Natural killer cell treated with Interleukin-12 subunit alpha and Interleukin-12 subunit beta and Interleukin-15 and Interleukin-18, amount 100 ng/mL, for 72 hours (primary cell): ENCODE measurements at places on chromosomes 7 and 10.
A peak's percentile ranks its signal among the peaks of the same experiment; 100 is the strongest.

DNA sequence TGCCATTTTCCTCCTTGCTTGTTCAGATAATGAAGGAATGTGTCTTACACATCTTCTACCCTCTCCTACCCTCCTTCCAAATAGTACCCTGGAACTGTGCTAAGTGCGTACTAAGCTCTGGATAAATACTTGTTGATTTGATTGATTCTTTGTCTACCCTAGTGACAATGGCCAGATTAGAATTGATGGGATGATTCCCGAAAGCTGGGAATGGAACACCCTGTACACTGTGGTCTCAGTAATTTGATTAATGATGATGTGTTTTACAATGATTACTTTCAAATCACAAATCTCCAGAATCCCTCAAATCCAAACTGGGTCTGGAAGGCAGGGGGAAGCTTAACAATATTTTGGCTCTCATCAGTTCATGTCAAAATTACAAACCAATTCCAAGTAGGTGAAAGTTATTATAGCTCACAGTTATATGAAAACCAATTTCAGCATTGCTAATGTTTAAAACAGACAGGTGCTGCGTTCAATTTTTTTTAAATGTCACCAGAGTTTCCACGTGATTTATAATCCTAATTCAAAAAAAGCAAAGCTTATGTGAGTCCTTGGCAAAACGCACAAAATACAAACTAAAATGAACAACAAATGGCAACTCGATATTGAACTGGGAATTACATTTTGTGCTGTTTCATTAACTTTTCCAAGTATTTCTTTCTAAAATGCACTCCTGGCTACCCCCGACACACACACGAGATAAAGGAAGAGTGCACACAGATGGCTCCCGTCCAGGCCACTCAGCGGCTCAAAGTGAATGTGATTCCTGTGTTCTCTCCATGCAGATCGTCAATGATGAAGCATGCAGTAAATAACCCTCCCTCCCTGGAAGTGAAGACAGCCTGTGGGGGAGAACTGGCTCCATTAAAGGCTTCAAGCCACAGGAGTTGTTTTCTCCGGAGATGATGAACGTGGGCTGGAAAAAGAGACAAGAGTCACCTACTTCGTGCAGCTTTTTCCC is 21.7 kb upstream of the ADRB1 start:
- H3K27me3 ChIP-seq, result no peaks in the 10 kb centered on the region
- DNase-seq, result no peak
- peaks cover 4% of the 10 kb centered on the region for H3K36me3 ChIP-seq
- H3K4me3 ChIP-seq, result no peak overlapping the region
- peaks cover 22% of the 10 kb centered on the region for H3K4me1 ChIP-seq

- no peak for DNase-seq
- H3K27me3 ChIP-seq, result no peaks in the 10 kb centered on the region
- H3K4me1 ChIP-seq, result peaks cover 2% of the 10 kb centered on the region
- H3K4me3 ChIP-seq, result no peak overlapping the region
- no peaks in the 10 kb centered on the region for H3K36me3 ChIP-seq
Observed at GRCh38 chr10:124577651-124578050, 116.0 kb downstream of the LHPP start.

DNA sequence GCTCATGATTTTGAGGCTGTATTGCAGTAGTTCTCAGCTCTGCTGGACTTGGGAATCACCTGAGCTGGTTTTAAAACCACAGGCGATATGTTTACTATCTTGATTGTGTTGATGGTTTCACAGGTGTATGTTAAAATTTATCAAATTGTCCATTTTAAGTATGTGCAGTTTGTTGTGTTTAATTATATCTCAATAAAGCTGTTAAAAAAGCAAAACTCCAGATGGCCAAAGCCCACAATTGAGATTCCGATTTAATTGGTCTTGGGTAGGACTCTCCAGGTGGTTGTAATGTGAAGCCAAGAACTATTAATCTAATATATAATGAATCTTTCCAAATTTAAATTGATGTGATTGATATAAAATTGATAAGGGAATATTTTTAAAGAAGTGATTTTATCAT is 48.6 kb downstream of the NRCAM start:
- H3K36me3 ChIP-seq, result no peaks in the 10 kb centered on the region
- H3K27ac ChIP-seq, result no peak overlapping the region
- H3K27me3 ChIP-seq, result no peaks in the 10 kb centered on the region
- no peak for DNase-seq

- H3K27ac ChIP-seq, result no peak overlapping the region
- H3K4me1 ChIP-seq, result peaks cover 19% of the 10 kb centered on the region
- H3K36me3 ChIP-seq, result no peaks in the 10 kb centered on the region
- no peak for DNase-seq
Observed at GRCh38 chr7:39509912-39510311, 56.3 kb upstream of the YAE1 start.

DNA sequence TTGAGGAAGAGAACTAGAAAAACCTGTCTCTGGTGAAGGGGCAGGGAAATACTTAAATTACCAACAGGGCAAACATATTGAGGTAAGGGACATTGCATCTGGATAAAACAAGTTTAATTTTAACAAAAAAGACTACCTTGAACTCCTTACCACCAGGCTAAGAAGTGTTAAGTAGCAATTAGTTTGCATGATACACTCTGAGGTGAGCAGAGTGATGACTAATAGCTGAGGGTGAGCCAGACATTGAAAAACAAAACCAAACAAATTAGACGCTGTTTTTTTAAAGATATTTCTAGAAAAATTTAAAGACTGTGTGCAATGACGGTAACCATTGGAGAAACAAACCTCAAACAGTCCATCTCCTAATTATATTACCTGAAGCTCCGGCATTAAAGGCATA is 105.9 kb downstream of the ANKRD7 start:
- H3K36me3 ChIP-seq, result no peaks in the 10 kb centered on the region
- no peak for DNase-seq
- H3K4me1 ChIP-seq, result no peaks in the 10 kb centered on the region
- H3K4me3 ChIP-seq, result no peak overlapping the region

- peaks cover 1% of the 10 kb centered on the region for H3K4me1 ChIP-seq
- no peaks in the 10 kb centered on the region for H3K27me3 ChIP-seq
- no peak overlapping the region for H3K4me3 ChIP-seq
Observed at GRCh38 chr7:158603773-158604755, 16.4 kb upstream of the PTPRN2 start.

DNA sequence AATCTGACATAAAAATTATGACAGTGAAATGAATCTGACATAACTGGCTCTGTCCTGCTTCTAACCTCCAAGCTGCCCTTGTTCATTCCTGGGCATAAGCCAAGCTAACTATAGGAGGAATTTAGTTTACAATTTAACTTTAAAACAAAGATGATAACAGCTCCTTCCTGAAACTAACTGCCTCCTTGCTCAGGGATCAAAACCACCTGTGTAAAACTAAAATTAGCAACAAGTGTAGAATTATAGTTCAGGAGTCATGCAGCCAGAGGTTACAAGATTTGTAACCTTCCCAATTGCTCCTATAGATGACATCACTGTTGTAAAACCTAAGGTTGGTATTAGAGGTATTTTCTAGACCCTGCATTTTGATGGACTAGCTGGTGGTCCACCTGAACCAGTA is 256.4 kb upstream of the POM121L12 start:
- no peaks in the 10 kb centered on the region for H3K27me3 ChIP-seq
- H3K4me1 ChIP-seq, result no peaks in the 10 kb centered on the region
- H3K27ac ChIP-seq, result no peak overlapping the region
- peaks cover 14% of the 10 kb centered on the region for H3K36me3 ChIP-seq
- H3K4me3 ChIP-seq, result no peak overlapping the region

DNA sequence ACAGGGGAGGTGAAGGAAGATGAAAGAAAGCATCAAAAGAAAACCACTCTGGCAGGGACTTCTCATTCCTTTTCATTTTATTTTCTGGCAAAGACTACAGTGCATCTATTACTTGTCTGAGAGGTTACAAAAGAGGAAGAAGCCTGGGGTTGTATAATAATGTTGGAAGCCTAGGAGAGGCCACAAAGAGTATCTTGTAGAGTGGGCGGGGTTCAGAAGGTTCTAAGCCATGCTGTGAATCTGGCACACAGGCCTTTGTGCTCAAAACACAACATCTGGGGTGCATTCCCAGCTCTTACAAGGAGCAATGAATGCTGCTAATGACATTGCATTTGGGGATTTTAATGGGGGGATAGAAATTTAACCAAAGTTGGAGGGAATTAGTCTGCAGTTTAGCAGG is 49.4 kb downstream of the MRPL32 start:
- DNase-seq, result no peak
- H3K27ac ChIP-seq, result no peak overlapping the region
- H3K36me3 ChIP-seq, result no peaks in the 10 kb centered on the region

DNA sequence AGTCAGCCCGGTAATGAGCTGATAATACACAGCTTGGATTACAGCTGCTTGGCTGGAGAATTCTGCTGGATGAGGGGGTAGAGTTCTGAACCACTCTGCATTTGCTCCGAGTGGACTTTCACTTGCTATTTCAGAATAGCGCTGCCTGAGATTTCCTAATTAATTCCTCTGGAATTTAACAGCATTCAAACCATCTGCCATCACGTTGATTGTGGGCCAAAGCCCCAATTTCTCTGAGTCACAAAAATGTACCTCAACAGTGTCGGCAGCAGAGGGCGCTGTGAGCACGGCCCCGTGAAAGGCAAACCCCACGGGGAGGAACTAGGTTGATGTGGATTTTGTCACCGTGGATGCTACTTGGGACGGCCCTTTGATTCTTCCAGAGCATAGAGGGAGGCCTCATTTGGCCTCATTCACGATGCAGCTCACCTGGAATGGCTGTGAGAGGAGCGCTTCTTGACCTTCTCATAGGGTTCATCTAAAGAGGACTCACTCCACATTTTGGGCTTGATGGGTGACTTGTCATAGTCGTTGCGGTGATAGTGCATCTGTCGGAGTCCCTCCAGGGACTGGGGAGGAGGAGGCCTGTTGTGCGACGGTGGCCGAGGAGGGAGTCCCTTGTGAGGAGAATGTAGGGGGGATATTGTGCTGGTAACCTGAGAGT is 73.3 kb downstream of the PRPF18 start:
- H3K4me3 ChIP-seq, result peak overlapping the region; percentile 4
- H3K27me3 ChIP-seq, result no peaks in the 10 kb centered on the region
- H3K36me3 ChIP-seq, result no peaks in the 10 kb centered on the region
- no peak for DNase-seq

GRCh38 chr7:54877683-54878082 is 118.7 kb upstream of the SEC61G start:
- H3K36me3 ChIP-seq, result no peaks in the 10 kb centered on the region
- H3K27ac ChIP-seq, result no peak overlapping the region
- H3K4me1 ChIP-seq, result no peaks in the 10 kb centered on the region
- DNase-seq, result no peak

GRCh38 chr7:13104128-13104527 is 416.7 kb downstream of the ARL4A start:
- H3K36me3 ChIP-seq, result no peaks in the 10 kb centered on the region
- H3K27me3 ChIP-seq, result no peaks in the 10 kb centered on the region
- no peak for DNase-seq
- no peaks in the 10 kb centered on the region for H3K4me1 ChIP-seq

GRCh38 chr7:45592230-45592991 is 18.2 kb downstream of the ADCY1 start:
- peak; percentile 51 for DNase-seq
- H3K27ac ChIP-seq, result no peak overlapping the region
- H3K4me1 ChIP-seq, result no peaks in the 10 kb centered on the region
- H3K36me3 ChIP-seq, result no peaks in the 10 kb centered on the region
- peaks cover 12% of the 10 kb centered on the region for H3K27me3 ChIP-seq

DNA sequence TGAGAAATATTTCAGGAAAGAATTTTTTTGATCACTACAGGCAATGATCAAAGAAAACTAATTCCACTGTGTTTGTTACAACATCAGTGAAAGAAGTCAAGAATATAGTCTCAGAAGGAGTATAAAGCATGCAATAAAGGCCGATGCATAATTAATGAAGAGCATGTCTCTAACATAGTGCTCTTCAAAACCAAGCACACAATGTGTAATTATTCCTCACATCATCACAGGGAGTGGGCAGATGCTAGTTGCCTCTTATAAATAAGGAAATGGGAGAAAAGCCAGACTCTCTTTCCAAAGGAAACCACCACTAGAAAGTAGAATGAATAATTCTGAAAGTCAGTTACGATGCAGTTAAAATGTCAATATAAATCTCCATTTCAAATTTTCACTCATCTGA is 220.1 kb downstream of the TEX36 start:
- peaks cover 49% of the 10 kb centered on the region for H3K27me3 ChIP-seq
- H3K27ac ChIP-seq, result no peak overlapping the region
- no peaks in the 10 kb centered on the region for H3K4me1 ChIP-seq
- H3K36me3 ChIP-seq, result no peaks in the 10 kb centered on the region

DNA sequence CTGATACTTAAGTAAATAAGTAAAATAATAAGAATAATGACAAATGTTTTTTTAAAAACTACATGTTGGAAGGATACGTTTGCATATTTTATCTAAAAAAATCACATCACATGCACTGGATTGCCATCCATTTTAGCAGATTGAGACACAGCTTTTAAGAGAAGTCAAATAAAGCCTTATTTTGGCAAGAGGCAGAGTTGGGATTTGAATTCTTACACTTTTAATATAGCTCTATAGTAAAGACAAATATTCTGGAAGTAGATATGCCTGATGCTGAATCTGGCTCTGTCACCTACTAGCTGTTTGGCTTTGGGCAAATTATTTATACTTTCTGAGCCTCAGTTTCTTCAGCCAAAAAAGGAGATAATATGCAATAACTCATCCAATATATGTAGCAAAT is 386.4 kb downstream of the ETV1 start:
- no peaks in the 10 kb centered on the region for H3K36me3 ChIP-seq
- no peaks in the 10 kb centered on the region for H3K27me3 ChIP-seq
- H3K4me3 ChIP-seq, result no peak overlapping the region
- no peaks in the 10 kb centered on the region for H3K4me1 ChIP-seq

DNA sequence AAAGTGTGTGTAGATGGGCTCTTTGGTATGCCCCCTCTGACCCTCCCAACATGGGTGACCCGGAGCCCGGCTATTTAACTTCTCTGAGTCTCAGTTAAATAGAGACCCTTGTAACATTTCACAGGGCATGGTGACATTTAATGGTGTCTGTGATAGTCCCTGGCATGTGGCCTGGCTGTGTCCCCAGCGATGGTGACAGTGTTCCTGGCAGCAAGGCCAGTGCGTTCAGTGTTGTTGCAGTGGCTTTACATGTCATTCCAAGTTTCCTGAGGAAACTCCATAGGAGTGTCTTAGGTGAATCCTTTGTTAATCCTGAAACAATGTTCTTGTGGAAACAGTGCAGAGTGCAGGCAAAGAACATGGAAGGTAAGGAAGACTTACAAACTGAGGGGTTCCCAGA is 137.0 kb downstream of the RAMP3 start:
- no peak overlapping the region for H3K4me3 ChIP-seq
- H3K27me3 ChIP-seq, result peaks cover 23% of the 10 kb centered on the region
- H3K27ac ChIP-seq, result no peak overlapping the region
- peaks cover 7% of the 10 kb centered on the region for H3K4me1 ChIP-seq
- no peak for DNase-seq

- no peaks in the 10 kb centered on the region for H3K36me3 ChIP-seq
- no peak overlapping the region for H3K4me3 ChIP-seq
- no peak overlapping the region for H3K27ac ChIP-seq
- H3K27me3 ChIP-seq, result no peaks in the 10 kb centered on the region
- H3K4me1 ChIP-seq, result peaks cover 16% of the 10 kb centered on the region
Observed at GRCh38 chr10:73655257-73655989, 406 bp downstream of the SYNPO2L start.
